Chondrocyte (in vitro differentiated cells): ENCODE measurements at places on chromosomes 12 and 14. TPM values are rescaled to one million over a fixed set of nuclear protein-coding genes. Genes with fewer than 3 reads are reported as not detected.

Gene TAS2R46
- total RNA-seq = 0.51 to 1.1 TPM (median 0.70 TPM) in 3 replicates

Gene OR11H12
- total RNA-seq = not detected in 3 replicates

Gene AKAP5
- 4.2 to 9.0 TPM (median 4.3 TPM) in 3 replicates for total RNA-seq

Gene CRIP2
- total RNA-seq = 166 to 264 TPM (median 247 TPM) in 3 replicates

DNA sequence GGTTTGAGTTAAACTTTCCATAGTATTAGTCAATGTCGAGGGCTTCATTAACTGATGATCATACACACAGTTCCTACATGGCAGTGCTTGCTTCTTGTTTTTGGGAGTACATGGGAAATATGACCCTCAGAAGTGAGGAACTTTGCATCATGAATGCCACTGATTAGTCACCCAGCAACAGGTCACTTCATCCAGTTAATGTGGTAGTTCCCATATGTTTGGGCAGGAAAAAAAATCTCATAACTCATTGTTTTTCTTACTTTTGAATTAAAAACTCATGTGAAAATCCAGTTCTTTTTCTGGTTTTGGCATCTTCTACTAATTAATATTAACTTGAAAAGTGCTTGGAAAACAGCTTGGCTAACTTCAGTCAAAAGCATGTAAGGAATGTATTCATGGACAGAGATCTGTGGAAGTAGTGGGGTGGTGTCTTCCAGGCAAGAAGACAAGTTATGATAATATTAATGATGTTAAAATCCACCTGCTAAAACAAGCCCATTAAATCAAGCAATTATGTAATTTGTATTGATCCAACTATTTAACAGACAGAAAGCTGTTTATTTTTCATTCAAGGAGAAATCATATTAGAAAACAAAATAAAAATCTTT lies 309.1 kb upstream of the NAV3 start:
- DNase-seq = no peak

DNA sequence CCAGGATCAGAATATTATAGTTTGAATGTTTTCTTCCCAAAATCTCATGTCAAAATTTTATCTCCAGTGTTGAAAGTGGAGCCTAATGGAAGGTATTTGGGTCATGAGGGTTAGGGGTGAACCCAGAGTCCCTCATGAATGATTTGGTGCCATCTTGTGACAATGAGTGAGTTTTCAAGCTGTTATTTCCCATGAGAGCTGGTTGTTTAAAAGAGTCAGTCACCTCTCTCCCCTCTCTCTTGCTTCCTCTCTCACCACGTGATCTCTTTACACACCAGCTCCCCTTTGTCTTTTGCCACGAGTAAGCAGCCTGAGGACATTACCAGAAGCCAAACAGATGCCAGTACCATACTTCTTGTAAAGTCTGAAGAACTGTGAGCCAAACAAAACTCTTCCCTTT lies 561.6 kb downstream of the RERGL start:
- DNase-seq = no peak

DNA sequence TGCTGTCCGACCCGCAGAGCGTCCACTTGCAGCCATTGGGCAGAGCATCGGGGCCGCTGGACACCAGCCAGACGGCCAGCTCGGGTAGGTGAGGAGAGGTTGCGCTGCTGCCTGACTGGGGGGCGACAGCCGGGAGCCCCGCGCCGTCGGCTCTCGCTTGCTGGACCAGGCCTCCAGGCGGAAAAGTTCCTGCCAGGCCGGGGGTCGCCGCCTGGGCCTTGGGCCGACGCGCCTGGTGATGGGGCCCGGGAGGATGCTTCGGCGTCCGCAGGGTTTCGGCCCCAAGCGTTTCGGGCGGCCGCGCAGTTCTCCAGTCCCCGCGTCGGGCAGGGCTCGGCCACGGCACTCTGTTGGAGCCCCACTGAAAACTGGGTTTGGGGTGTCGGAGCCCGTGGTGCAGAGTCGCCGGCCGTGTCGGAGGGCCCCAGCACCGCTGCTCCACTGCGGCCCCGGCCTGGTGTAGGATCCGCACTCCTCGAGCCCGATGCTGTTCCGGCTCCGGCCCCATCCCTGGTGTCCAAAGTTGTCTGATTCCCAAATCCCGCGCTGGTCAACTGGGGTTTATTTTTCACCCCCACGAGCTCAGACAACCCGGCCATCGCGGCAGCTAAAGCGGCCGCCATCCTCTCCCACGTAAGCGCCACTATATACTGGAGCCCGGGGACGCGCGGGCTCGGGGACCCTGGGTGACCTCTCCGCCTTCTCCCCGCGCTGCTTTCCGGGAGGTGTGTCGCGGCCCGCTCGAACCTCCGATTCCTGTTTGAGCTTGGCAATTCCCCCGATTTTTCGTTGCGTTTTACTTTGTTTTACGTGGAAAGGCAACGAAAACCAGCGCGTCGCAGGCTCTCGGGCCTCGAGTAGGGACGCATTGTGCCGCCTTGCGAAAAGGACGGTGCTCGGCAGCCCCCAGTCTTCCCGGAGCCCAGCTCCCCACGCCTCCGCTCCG lies 872 bp downstream of the VSX2 start:
- DNase-seq = peak; percentile 84
